Nucleus accumbens (tissue), 56 donors: ENCODE measurements at places on chromosomes 5 and 9.

DNA sequence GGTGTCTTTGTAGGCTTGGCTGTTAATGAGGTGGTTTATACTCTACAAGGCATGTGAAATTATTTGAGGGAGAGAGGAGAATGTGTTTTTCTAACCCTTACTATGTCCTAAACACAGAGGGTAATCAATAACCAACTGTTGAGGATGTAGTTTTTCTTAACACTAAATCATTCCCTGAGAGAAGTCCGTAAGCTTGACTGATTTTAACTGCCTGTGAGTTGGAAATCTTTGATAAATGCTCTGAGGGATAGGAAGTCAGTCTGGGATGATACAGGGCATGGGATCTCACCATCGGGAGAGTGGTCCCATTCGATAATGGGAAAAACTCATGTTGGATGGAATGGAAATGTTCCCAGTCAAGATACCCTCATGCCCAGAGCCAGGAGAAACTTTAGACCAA is 249.6 kb downstream of the PDZD2 start:
- no peak for DNase-seq

DNA sequence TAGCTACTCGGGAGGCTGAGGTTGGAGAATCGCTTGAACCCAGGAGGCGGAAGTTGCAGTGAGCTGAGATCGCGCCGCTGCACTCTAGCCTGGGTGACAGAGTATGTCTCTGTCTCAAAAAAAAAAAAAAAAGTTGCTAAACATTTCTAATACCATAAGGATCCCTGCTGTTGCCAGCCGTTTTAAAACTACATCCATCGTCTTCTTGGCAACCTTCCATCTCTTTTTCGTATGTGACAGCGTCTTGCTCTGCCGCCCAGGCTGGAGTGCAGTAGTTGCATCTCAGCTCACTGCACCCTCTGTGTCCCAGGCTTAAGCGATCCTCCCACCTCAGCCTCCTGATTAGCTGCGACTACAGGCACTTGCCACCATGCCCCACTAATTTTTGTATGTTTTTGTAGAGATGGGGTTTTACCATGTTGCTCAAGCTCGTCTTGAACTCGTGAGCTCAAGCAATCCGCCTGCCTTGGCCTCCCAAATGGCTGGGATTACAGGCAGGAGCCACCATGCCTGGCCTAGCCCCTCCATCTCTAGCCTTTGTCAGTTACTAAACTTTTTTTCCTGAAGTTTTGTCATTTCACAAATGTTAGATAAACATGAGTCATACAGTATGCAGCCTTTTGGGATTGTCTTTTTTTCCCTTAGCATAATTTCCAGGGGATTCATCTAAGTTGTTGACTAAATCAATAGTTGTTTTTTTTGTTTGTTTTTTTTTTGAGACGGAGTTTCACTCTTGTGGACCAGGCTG is 13.5 kb downstream of the NSD1 start:
- DNase-seq = no peak

GRCh38 chr9:40927851-40928802 is 200.4 kb downstream of the FOXD4L6 start:
- DNase-seq = no peak

DNA sequence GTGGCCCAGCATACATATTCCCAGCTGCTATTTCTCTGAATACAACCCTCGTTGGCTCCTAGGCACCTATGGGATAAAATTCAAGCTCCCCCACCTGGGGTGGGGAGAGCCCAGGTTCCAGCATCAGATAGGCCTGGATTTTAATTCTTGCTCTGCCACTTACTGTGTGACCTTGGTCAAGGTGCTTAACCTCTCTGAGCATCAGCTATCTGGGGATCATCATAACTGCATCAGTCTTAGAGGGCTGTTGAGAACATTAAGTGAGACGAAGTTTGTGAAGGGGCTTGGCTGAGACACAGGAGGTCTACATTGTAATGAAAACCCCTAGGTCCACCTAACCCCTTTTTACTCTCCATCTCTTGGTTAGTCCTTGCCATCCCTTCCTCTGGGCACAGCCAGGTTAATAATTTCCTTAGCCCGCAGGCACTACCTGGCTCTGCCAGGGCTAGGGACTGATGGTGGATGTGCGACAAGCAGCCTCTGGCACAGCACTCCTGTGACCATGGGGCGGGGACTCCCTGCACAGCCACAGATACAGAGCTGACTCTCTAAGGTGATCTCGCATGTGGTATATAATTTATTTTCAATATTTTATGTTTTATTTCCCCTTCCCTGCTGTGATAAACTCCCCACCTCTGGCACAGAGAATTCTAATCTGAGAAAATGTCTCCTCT is 68.7 kb downstream of the CRB2 start:
- DNase-seq = no peak

- DNase-seq = no peak
Observed at GRCh38 chr5:171927345-171927941, 79.0 kb downstream of the FBXW11 start.
